ENCODE measurements at places on chromosomes 4 and X. TPM values are rescaled to one million over a fixed set of nuclear protein-coding genes. Genes with fewer than 3 reads are reported as not detected.
A peak's percentile ranks its signal among the peaks of the same experiment; 100 is the strongest.

LAGE3 gene
- 8.9 TPM for total RNA-seq

- DNase-seq = no peak
Observed at GRCh38 chr4:149347139-149347538, 468.5 kb downstream of the IQCM start.

TMEM255A gene
- total RNA-seq = not detected

AFF2 gene
- total RNA-seq = 0.14 TPM

SHROOM2 gene
- total RNA-seq = 3.8 TPM

GRCh38 chr4:15792974-15793373, 14.8 kb downstream of the CD38 start:
- no peak for DNase-seq

MTMR8 gene
- total RNA-seq = 0.13 TPM

CENPVL2 gene
- total RNA-seq = not detected

SSX2 gene
- not detected for total RNA-seq

- DNase-seq = peak; percentile 19
Observed at GRCh38 chrX:103831803-103832544, at the start of gene RAB9B. RAB9B (minus strand) TSS chrX:103832257; CDS start chrX:103825784, 6,473 bp downstream.

GPR173 gene
- total RNA-seq = 0.23 TPM

DNA sequence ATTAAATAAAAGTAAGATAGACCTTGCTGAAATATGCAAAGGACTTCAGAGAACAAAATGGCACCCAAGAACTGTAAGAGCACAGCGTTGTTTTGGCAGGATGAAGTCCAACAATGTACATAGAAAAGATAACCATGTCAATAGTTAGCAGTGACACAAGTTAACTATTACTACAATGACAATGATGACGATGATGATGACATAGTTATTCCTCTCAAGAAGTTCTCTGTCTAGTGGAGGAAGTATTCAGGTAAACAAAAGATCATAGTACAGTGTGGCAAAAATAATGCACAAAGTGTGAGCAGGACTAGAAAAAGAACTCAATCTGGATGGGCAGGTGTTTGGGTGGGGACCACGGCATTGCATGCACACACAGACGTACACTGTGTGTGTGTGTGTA, 75.3 kb upstream of the STIM2 start:
- DNase-seq = no peak

- no peak for DNase-seq
Observed at GRCh38 chr4:15735536-15735935, 32.7 kb downstream of the BST1 start.

DNA sequence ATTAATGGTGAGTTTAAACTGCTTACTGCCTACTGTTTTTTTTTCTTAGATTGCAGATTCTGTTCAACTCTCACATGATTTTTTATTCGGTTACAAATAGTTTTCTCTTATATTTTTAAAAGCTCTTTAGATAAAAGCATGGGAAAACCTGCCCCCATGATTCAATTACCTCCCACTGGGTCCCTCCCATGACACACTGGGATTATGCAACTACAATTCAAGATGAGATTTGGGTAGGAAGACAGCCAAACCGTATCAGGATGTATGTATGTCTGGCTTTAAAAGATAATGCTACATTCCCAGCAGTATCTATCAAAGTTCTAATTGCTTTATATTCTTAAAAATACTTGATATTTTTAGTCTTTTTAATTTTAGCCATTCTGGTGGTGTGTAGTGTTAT, 131.5 kb downstream of the JADE1 start:
- DNase-seq = no peak

DNA sequence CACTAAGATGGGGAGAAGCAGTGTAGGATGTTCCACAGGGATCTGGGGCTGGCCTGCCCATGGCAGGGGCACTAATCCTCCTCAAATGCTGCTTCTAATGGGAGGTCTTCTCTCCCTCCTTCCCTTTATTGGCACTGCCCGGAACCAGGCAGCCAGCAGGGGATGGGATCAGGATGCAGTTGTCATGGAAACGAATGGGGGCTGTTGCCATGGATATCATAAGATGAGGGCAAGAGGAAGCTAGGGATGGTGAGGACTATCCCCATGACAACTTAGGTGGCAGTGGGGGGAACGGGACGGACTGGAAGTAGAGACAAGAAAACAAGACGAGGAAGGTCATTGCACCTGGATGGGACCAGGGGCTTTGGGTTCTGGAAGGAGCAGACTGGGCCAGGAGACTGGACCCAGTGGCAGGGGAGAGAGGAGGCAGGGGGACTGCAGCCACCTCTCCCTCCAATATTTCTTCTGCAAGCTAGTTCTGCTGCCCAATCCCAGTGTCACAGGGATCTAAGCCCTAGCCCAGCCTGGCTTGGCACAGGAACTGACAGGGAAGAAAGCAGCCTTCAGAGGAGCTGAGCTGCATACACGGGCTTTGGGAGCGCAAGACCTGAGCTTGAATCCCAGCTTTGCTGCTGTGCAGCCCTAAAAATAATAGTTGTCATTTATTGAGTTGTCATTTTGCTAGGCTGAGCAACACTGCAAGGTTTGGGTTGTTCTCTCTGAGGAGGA, 19.0 kb downstream of the IQSEC2 start:
- no peak for DNase-seq

- peak; percentile 58 for DNase-seq
Observed at GRCh38 chr4:186291256-186291890, 25.4 kb downstream of the F11 start.
